ENCODE measurements at places on chromosomes 7 and 10. TPM values are rescaled to one million over a fixed set of nuclear protein-coding genes. Genes with fewer than 3 reads are reported as not detected.

DNA sequence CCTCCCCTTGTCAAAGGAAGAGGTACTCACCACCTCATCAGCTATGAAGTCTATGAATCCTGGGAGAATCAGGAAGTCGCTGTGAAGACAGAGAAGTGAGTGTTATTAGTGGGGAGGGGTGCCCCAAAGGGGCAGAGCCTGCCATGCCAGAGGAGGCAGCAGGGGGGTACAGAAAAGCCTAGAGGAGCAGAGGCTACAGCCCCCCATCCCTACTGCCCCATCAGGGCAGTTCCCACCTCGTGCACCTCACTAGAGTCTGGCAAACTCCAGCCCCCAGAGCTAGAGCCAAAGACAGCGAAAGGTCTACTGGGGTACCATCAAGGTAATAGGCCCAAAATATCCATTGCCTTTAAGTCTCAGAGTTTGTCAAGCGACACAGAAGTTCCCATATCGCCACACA, 6.1 kb downstream of the IMPDH1 start:
- DNase-seq = no peak

DNA sequence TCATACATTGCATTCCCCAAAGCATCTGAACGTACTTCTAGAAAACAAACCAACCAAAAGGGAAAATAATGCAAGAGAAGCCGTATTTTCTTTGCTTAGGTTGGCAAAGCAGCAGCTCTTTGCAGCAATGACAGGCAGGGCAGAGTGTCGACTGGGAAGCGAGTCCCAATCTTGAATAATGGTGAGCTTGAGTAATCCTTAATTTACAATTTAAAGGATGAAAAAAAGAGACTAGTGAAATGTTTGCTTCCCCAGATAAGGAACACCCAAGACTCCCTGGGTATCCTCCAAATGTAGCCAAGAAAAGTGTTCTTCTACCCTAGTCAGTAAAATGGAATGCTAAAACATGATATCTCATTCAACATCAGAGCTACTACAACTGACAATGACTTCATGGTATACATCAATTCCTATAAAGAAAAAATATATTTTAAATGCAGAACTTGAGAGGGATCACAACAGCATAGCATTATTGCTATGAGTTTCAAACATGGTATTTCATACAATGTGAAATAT, 32.0 kb downstream of the GPAM start:
- no peak for DNase-seq

GRCh38 chr7:89145801-89146200, 350.3 kb upstream of the TEX47 start:
- no peak for DNase-seq

- DNase-seq = no peak
Observed at GRCh38 chr10:48599830-48600134, 5.1 kb downstream of the ARHGAP22 start.

GRCh38 chr7:122746948-122747347, 44.2 kb upstream of the RNF148 start:
- no peak for DNase-seq

- no peak for DNase-seq
Observed at GRCh38 chr10:85447690-85448089, 918.9 kb downstream of the GRID1 start.

Gene MPLKIP
- 50.9 TPM for total RNA-seq

Gene CNNM1
- total RNA-seq = 5.2 TPM

Gene LRIT1
- total RNA-seq = not detected
